Esophagus squamous epithelium (tissue), 5 donors: ENCODE measurements at places on chromosomes 11 and 22. TPM values are rescaled to one million over a fixed set of nuclear protein-coding genes. Genes with fewer than 3 reads are reported as not detected.

DNA sequence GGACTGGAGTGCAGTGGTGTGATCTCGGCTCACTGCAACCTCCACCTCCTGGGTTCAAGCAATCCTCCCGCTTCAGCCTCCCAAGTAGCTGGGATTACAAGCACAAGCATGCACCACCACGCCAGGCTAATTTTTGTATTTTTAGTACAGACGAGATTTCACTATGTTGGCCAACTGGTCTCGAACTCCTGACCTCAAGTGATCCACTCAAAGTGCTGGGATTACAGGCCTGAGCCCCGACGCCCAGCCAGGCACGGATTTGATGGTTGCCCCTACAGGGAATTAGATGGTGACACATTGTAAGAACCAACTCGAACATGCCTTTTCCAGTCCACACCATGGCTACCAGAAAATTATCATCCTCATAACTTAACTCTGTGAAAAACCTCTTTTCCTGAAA, 26.8 kb upstream of the RTL6 start:
- H3K36me3 ChIP-seq = no peaks in the 10 kb centered on the region
- no peak overlapping the region for H3K4me3 ChIP-seq

The BANF1 gene
- 29.1 TPM for total RNA-seq

The NPTXR gene
- total RNA-seq = 0.42 TPM

The OR51I1 gene
- not detected for total RNA-seq

DNA sequence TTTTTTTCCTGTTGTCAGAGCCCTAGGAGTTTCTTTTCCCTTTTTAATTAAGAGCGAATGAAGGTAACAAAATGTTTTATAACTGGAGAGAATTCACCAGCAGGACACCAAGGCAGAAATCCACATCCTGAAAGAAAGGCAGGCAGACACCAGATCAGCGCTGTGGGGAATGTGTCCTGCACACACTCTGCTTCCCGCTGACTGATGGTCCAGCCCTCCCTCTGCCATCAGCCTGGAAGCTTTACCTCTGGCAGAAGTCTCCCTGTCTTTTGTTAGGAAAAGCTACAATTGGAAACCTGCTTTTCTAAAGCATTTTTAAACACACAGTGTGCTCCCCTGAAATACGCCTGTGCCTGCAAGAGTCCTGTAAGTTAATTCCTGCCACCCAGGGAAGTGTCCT, 638.5 kb downstream of the NTM start:
- H3K36me3 ChIP-seq = no peaks in the 10 kb centered on the region
- no peak for DNase-seq
- H3K4me1 ChIP-seq = no peaks in the 10 kb centered on the region
- H3K27me3 ChIP-seq = no peaks in the 10 kb centered on the region
- no peak overlapping the region for H3K27ac ChIP-seq

The FDXACB1 gene
- total RNA-seq = 2.9 TPM

- no peak for DNase-seq
- H3K27me3 ChIP-seq = no peaks in the 10 kb centered on the region
- H3K27ac ChIP-seq = no peak overlapping the region
- no peaks in the 10 kb centered on the region for H3K4me1 ChIP-seq
Measured at GRCh38 chr11:106249617-106250239, 172.3 kb downstream of the AASDHPPT start.

DNA sequence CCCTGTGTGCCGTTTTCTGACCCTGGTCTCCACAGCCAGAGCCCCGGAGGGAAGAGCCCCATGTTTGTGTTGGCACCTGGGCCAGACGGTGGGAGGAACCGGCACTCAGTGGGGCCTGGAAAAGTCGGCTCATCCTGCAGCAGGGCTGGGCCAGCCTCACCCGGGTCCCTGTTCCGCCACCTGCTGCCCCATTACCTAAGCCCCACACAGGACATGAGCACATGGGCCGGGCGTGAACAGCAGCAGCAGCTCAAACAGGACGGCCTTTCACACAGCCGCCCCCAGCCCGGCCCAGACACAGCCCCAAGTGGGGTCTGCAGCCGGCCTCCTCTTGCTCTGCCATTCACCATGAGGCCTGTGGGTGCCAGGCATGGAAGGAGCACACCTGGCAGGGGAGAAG, 302.4 kb downstream of the MN1 start:
- DNase-seq = no peak
- H3K27me3 ChIP-seq = no peaks in the 10 kb centered on the region

- no peak overlapping the region for H3K27ac ChIP-seq
- DNase-seq = no peak
- H3K4me3 ChIP-seq = no peak overlapping the region
- no peaks in the 10 kb centered on the region for H3K4me1 ChIP-seq
- H3K27me3 ChIP-seq = no peaks in the 10 kb centered on the region
- H3K36me3 ChIP-seq = peaks cover 62% of the 10 kb centered on the region
Measured at GRCh38 chr22:46233231-46233630, 16.9 kb downstream of the CDPF1 start.

The TSPAN32 gene
- not detected for total RNA-seq

GRCh38 chr22:29840498-29840897, 2.4 kb upstream of the ASCC2 start:
- no peaks in the 10 kb centered on the region for H3K27me3 ChIP-seq
- no peak for DNase-seq
- no peak overlapping the region for H3K4me3 ChIP-seq
- no peak overlapping the region for H3K27ac ChIP-seq

The ACTN3 gene
- not detected for total RNA-seq

The TRIM51 gene
- not detected for total RNA-seq
